ENCODE measurements at places on chromosomes 7 and 10.

- DNase-seq, result no peak
These were observed 252.6 kb downstream of the BAMBI start for GRCh38 chr10:28929942-28930341.

GRCh38 chr7:51209426-51209825, 107.2 kb downstream of the COBL start:
- DNase-seq, result no peak

DNA sequence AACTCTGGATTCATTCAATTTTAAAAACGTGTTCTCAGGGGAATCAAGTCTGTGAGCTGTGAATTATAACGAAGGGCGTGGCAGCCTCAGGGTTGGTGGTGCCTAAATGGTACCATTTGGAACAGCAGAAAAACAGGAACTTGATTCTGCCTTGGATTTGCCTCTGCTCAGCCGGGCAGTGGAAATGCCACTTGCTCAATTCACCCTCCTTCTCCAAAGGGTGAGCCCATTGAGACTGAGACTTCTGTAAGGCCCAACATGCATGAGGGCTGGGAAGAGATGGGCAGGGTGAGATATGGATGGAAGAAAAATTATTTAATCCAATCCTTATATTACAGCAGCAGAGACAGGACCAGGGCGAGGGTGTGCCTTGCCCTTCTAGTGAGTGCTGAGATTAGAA, 107.1 kb upstream of the HABP2 start:
- DNase-seq, result no peak

GRCh38 chr10:58531084-58531695, 18.5 kb downstream of the BICC1 start:
- DNase-seq, result peak; percentile 81

GRCh38 chr7:33793616-33794015, 111.7 kb upstream of the BMPER start:
- no peak for DNase-seq

- no peak for DNase-seq
These were observed 11.1 kb downstream of the GIMAP8 start for GRCh38 chr7:150461520-150461919.
